ENCODE measurements at places on chromosomes 4 and X. TPM values are rescaled to one million over a fixed set of nuclear protein-coding genes. Genes with fewer than 3 reads are reported as not detected.

The TMEM31 gene
- polyA plus RNA-seq = not detected

The MAGEC1 gene
- polyA plus RNA-seq = not detected

- DNase-seq = peak; percentile 27
Observed at GRCh38 chr4:28228561-28229491, 1368.2 kb downstream of the STIM2 start.

GRCh38 chr4:103091601-103092223 is 7.9 kb downstream of the BDH2 start:
- DNase-seq = peak; percentile 32

DNA sequence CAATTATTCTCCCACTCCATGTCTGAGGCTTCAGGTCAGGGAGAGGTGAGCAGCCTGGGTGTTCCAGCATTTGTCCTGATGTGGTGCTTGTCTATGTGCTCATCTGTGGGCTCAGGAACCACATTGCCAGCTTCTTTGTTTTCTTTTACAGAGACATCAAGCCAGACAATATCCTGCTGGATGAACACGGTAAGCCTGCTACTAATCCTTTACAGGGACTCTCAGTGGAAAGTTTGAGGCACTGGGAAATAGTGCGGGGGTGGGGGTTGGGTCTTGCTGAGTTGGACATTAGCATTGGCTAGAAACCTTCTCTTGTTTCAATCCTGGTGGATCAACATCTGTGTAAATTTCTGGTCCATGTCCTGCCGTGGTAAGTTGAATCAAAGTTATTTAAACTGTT is 310.3 kb downstream of the EVC2 start:
- DNase-seq = no peak

DNA sequence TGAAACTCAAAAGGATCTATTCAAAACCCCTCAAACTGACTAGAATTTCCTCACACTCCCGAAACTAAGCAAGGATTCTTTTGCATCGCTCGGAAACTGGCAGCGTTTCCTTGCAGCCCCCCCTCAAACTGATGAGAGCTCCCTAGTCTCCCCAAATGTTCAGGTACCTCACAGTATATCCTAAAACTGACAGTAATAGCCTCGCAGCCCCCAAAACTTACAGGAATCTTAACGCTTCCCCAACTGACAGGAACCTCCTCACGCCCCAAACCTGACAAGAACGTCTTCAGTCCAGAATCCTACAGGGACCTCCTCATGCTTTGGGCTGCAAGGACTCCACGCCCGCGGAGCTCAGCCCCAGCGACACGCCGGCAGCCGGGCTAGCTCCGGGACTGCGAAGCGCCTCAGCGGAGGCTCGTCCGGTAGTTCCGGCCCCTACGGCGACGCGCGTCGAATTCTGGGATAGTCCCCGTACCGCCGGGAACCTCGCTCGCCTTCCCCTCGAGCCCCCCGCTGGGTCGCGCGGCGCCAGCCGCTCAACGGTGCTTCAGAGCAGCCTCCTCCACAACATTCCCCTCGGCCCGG is 640 bp downstream of the PHF8 start:
- no peak for DNase-seq

- no peak for DNase-seq
Observed at GRCh38 chrX:92260102-92260501, 480.9 kb downstream of the PCDH11X start.

GRCh38 chr4:6296026-6296425 is 26.4 kb downstream of the WFS1 start:
- no peak for DNase-seq

DNA sequence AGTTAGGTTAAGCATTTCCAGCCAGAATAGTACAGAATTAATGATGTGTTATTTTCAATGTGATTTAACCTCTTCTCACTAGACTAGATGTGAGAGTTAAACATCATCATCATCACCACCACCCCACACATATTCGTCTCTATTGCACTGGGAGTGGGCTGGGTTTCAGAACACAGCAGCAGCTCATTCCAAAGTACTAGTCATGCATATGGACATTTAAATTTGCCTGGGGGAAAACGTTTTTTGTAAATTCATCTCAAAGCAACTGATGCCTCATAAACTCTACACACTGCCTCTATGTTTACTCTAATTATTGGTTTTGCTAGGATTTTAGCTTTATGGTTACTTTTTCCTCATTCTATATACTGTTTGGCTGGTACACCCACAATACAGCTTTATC is 509.1 kb downstream of the PPP4R3C start:
- no peak for DNase-seq

DNA sequence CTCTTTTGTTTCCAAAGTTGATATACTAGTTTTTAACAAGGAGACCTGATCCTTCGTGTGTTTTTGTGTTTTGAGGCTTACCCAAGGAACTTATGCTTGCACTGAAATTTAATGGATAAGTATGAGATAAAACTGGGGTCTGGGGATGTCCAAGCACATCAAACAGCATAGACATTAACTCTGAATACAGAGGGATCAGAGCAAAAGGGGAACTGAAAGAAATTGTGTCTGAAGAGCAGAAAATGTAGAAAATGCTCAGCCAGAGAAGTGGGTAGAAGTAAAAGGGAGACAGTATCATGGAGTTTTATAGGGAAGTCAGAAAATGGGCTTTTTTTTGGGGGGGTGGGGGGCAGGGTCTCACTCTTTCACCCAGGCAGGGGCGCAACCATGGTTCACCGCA is 695.4 kb downstream of the ARAP2 start:
- no peak for DNase-seq
